ENCODE measurements at places on chromosomes 11 and 22.

- no peak for DNase-seq
Measured at GRCh38 chr11:92607969-92608722, 361.3 kb upstream of the MTNR1B start.

- no peak for DNase-seq
Measured at GRCh38 chr11:67138922-67139321, 19.9 kb downstream of the KDM2A start.

DNA sequence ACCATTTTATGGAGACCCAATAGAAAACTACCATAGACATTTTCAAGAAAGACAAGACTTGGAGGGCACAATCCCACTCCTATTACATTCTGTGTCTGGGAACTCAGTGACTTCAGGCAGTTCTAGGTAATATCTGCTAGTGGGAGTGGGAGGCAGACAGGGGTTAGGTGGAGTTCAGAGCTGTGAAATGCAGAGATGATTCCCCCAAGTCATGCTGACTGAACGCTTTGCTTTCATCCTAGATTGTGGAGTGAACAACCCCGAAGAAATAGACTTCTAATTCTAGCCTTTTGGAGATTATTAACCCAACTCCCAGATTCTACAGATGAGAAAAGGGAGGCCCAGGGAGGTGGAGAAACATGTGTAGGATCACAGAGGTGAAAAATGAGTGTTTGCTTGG, 437.8 kb upstream of the CADM1 start:
- DNase-seq: no peak

GRCh38 chr22:49064836-49065235, 762.8 kb downstream of the BRD1 start:
- DNase-seq: no peak

DNA sequence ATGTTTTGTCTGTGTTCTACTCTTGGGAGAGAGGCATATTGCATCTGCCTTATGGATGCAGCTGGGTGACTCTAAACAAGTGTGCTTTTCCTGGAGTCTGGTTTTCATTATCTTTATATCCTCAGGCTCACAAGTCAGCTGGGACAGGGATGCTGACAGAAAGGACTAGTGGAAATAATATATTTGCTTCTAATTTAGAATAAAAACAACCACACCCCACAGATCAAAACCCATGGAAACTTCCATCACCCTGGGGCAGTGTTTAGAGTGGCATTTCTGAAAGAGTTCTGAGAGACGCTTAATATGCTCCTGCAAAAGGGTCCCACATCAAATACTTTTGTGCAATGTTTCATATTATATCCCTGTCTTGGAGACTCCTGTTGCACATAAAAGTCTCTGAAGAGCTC, 20.8 kb downstream of the KCNE3 start:
- DNase-seq: no peak

Measured in suppressor macrophage treated with lipopolysaccharide for 4 hours (primary cell).